Activated CD4-positive, alpha-beta T cell treated with anti-CD3 and anti-CD28 coated beads, Interleukin-2, amount 50 U/mL, for 48 hours (primary cell): ENCODE measurements at places on chromosomes 3 and 15.

GRCh38 chr3:70532806-70533205, 220.4 kb upstream of the MDFIC2 start:
- DNase-seq = no peak

GRCh38 chr15:47384776-47385175, 332.5 kb upstream of the SEMA6D start:
- DNase-seq = no peak

GRCh38 chr15:45640616-45641015, 5.8 kb downstream of the SQOR start:
- DNase-seq = no peak

DNA sequence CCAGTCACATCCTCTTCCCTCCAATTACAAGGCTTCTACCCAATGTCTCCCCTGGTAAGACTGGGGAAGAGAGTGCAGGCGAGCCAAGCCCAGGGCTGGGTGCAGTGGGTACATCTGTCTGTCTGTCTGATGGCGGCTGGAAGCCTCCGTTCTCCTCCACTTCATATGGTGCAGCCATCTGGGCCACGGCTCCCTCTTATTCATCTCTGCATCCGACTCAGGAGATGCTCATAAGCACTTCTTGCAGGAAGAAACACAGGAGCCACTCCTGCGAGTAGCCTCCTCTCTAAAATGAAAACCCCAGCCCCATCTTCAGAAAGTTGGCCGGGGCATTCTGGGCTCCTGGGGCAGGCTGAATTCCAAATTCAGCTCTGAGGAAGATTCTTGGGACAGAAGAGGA, 67.5 kb upstream of the SLC6A6 start:
- no peak for DNase-seq

- no peak for DNase-seq
Measured at GRCh38 chr3:58216496-58217195, 5.9 kb upstream of the DNASE1L3 start.

DNA sequence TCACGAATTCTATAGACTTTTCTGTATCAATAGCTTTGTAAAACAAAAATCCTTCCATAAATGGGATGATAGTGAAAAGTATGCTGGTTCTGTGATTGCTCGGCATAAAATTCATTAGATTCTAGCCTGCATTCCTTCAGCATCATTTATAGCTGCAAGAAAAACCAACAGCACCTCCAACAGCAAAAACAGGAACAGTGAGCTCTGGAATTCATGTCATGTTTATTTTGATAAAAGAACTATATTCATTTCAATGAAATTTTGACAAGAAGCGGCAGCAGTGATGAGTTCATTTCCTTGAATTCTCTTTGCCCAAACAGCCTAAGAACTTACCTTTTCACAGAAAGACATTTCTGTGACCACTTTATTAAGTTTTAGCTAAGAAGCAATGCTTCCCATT, 515.2 kb upstream of the CCDC54 start:
- no peak for DNase-seq

DNA sequence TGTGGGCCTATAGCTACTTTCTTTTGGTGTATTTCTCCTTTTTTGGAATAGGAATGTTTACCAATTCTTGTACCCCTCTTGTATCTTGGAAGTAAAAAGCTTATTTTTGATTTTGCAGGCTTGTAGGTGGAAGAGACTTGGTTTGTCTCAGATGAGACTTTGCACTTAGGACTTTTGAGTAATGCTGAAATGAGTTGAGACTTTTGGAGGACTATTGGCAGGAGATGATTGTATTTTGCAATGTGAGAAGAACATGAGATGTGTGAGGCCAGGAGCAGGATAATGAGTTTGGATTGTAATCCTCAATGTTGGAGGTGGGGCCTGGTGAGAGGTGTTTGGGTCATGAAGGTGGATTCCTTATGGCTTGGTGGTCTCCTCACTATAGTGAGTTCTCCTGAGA, 106.3 kb downstream of the KBTBD8 start:
- DNase-seq = no peak

DNA sequence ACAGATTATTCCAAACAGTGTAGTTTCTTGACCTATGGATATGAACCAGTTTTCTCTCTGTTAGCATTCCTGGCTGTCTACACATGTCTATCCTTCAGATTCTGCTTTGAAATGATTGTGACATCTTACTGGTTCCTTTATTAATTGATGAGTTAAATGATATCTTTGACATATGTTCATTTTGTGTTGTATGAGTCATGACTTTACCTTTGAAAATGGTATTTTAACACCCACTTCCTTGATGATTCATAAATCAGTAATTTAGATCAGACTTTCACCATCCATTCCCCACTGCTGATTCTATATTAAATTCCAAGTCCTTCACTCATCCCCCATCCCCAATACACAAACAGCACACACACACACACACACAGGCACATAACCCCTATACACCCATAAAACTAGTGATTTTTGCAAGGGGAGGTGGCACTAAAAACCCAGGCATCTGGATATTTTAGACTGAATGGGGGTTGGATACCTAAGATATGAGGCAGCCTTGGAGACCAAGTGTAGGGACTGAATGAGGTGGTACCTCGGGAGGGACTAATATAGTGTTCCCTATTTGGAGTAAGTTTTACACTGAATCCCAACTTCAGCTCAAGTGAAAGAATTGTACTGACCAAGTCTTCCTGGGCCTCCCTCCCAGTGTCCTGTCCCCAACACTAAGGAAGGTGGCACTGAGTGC, 9.7 kb downstream of the CCK start:
- no peak for DNase-seq

GRCh38 chr3:193800138-193801043, 207.4 kb downstream of the OPA1 start:
- no peak for DNase-seq

GRCh38 chr3:152718810-152719209, 116.1 kb upstream of the P2RY1 start:
- DNase-seq = no peak

DNA sequence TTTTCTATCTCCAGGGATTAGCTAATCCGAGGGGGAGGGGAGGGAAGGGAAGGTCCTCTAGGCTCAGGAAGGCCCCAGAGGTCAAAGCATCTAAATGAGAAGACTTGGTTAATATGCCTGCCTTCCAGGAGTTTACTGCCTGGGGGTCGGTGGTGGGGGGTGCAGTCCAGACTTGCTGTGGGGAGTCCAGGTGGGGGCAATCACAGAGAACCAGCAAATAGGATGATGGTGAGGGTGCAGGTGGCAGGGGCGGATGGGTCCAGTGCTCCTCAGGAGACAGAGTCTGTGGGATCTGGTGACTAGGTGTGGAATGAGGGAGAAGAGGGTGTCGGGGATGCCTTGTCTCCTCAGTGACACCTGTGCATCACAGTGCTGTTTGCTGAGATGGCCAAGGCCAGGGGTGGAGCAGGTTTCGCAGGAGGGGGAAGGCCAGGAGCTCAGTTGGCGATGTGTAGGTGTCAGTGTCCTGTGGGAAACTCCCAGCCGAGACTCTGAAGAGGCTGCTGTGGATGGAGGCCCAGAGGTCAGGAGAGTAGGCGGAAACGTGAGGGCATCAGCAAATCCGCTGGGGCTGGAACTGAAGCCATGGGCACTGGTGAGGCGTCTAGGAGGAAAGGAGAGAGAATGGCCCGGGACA, 8.1 kb downstream of the CFAP100 start:
- DNase-seq = no peak

- DNase-seq = no peak
Measured at GRCh38 chr3:144317961-144318360, 346.3 kb downstream of the DIPK2A start.

- DNase-seq = no peak
Measured at GRCh38 chr3:74630602-74631001, 16.1 kb upstream of the CNTN3 start.

GRCh38 chr15:90104551-90104950, 2.3 kb upstream of the IDH2 start:
- DNase-seq = no peak

GRCh38 chr15:56754772-56755370, 21.6 kb upstream of the ZNF280D start:
- DNase-seq = no peak

DNA sequence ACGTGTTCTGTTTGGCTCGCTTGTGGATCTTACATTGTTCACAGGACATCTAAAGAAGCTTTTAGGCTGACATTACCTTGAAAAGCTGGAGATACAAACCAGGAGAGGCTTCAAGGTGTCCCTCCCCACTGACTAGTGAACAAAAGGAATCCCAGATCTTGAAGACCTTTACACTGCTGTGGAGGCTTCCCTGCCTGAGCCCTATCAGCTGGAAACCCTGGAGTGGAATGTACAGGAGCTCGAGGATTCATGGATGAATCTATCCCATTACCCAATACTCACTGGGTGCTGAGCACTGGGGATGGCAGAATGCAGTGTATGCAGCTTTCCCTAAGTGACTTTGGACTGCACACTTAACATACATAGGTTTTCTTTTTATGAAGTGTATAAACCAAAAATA, 82.3 kb upstream of the MFGE8 start:
- no peak for DNase-seq

DNA sequence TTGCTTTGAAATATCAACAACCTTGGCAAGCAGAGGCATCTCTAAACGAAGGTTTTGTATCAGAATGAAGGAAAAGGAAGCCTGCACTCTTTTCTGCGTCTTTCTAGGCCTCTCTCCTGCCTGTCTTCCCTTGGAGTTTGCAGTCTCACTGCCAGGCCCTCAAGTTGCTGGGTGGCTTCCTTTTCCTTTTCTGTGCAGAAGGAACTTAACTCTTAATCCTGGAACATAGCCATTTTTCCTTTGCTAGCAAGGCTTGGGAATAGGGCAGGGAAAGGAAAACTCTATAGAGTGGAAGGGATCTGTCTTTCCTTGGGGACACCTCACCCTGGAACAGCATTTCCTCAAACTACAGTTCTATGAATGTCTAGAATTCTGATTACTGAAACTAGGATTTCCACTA, 32.8 kb downstream of the TLNRD1 start:
- DNase-seq = no peak

DNA sequence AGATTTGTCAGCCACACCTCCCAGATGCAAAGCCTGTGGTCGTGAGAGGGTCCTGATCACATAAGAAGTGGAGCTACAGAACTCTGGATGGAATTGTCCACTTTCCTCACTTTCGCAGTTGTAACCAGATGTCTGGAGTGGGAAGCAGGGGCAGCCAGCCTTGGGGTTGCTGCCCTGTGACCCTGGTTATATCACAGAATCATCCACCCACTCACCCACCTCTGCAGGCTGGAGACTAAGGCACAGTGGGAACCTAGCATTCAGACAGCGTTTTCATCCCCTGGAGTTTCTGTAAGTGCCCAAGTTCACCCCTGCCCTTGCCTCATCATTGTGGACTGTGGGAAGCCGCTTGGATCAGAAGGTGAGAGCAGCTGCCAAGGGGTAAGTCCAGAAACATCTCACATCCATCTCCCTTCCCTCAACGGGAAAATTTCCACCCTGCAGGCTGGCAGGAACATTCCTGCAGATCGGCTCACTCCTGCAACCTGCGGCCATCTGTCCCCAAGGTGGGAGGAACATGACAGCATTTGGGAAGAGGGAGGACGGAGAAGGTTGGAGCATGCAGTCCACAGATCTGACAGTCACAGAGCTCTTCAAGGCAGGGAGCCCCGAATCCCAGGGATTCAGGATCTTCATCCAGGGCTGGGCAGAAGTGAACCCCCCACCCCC, 2.9 kb upstream of the IQSEC1 start:
- DNase-seq = no peak

DNA sequence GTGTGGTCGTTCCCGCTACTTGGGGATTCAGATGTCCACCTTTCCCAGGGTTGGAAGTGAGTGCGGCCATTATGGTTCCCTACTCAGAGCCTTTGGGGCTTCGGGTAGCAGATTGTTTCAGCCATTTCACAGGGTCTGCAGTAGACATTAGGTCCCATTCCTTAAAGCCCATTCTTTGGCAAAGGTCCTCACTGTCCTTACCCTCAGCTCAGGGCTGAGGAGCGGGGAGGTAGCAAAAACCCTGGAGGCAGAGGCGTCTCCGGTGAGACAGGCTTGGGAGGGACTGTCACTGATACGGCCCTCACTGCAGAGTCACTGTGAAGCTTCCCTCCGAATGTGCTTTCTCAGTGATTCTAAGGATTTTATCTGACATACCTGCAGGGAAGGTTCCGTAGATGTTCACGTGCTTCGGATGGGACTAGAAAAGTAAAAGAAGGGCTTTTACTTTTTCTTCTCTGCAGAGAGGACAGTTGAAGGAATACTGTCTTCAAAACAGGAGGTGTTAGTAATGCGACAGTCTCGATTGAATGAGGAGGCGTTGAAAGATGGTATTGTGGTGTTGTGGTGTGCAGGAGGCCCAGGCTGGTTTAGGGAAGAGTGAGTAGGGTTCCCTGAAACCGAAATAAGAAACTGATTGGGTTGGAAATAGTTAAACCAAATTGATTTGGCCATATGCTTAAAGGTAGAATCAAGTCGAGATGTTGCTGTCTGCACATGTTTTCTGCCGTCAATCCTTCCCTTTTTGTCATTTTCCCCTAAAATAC, 630 bp downstream of the ATP6V1A start:
- peak; percentile 43 for DNase-seq

DNA sequence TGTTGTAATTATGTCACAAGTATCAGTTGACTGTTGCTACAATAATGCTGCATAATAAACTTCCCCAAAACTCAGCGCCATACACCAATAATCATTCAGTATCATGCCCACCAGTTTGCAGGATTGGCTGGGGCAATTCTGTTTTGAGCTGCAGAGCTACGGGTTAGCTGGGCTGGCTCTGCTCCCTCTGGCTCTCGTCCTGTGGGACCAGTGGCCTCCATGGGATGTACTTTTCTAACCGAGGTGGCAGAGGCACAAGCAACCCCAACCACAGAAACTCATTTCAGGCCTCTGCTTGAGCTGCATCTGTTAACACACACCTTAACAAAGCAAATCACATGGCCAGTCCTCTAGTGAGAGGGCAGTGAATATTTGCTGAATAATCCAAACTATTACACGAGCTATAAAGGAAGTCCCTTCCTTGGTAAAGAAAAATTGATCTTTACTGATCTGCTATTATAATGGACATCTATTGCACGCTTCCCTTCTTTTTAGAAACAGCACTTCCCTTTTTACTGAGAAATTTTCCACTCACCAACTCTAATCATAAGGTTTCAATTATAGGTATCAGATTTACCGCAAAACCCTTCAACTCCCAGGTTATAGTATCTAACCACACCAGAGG, 10.9 kb upstream of the BCL2A1 start:
- no peak for DNase-seq

DNA sequence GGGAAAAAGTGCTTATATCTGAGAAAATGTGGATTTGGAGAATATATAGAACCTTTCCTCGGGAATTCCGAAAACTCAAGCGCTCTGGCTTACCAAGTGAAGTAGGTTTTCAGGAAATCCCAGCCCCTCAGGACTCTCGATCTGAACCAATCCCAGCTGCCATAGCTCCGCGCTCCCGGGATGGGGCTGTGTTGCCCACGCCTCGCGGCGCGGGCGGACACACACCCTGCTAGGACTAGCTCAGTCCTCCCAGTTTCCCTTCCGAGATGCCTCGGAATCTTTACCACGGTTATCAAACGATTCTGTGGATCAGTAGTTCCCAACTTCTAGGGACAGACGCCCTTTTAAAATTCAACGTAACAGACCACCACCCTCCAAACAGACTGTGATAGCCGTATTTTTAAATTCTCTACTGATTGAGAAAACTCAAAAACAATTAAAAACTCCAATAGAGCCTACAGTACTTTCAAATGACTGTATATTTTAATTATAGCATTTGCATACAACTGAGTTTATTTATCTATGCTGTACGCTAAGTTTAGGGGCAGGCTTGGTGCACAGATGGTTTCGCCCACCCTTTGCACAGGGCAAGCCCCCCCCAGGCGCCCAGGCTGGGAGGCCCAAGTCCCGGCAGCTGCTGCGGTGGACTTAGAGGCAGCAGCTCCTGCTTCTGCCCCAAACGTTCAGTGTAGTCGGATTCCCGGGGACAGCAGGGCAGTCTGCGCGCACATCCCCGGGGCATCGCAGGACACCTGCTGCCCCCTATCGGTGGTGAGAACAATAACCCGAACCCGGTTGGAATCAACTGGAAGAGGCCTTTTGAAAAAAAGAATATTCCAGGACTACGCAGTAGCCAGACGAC, 52.3 kb downstream of the CCDC54 start:
- DNase-seq = peak; percentile 71
